ENCODE measurements at places on chromosomes 13 and 19.

DNA sequence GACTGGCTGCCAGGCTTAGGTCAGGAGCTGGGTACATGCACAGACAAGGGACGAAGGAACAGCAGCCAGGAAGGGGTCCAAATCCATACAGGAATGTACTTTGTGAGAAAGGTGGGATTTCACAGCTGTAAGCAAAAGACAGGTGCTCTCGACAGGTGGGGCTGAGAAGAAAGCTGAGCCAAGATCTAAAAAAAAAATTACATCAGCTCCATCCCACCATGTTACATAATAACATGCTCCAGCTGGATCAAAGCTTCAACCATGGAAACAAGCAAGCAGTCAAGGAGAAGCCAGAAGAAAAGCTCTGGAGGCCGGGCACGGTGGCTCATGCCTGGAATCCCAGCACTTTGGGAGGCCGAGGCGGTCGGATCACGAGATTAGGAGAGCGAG lies 8.0 kb downstream of the UBXN6 start:
- DNase-seq, result no peak

- DNase-seq, result no peak
These were observed 465.1 kb upstream of the PCDH20 start for GRCh38 chr13:61880578-61881283.

- DNase-seq, result no peak
These were observed 14.0 kb downstream of the CD70 start for GRCh38 chr19:6576869-6577475.

DNA sequence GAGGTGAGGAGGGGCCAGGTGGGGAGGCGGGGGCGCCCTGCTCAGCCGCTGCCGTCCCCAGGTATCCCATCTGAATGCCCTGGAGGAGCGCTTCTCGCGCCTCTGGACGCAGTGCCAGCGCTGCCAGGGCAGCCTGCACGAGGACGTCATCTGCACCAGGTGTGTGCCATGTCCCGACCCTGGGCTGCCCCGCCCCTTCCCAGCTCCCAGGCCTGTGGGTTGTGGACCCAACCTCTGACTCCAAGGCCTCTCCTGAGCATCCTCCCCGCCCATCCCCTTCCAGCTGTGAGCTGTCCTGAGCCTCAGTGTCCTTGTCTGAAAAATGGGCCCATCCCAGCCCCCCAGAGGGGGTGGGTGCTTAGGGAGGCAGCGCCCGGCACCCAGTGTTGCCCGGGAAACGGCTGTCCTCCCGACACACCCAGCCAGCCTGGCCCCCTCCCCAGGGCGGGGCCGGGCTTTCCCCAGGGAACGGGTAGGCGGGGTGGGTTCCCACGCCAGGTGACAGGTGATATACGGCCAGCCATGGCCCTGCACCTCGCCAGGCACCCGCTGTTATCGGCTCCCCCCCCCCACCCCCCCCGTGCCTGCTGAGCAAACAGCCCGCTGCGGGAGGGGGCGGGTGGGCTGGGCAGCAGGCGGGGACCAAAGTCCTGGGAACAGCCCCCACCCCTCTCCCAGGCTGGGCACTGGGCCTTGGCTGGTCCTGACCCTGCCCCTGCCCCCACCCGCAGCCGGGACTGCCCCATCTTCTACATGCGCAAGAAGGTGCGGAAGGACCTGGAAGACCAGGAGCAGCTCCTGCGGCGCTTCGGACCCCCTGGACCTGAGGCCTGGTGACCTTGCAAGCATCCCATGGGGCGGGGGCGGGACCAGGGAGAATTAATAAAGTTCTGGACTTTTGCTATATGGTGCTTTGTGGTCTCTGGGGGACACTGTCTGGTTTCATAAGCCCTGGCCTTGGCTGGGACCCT lies 1.3 kb upstream of the SPIB start:
- no peak for DNase-seq

DNA sequence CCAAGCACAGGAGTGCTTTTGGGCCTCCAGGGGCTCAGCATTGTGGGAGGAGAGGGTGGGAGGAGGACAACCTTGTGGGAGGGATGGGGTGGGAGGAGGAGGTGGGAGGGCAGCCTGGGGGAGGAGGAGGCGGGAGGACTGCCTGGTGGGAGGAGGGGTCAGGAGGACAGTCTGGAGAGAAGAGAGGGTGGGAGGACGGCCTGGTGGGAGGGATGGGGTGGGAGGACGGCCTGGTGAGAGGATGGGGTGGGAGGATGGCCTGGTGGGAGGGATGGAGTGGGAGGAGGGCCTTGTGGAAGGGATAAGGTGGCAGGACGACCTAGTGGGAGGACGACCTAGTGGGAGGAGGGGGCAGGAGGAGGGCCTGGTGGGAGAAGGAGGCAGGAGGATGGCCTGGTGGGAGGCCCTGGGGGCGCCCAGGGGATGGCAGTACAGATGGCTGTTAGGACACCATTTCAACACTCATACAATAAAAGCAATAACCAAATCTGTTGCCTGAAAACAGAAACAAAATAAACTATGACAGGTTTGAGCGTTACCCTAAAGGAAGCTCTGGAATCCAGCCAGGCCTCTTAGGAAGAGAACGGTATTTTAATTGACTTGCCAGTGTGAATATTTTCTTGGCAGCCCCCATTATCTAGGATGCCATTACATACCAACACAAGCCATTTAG lies 63.7 kb downstream of the CRYL1 start:
- no peak for DNase-seq

DNA sequence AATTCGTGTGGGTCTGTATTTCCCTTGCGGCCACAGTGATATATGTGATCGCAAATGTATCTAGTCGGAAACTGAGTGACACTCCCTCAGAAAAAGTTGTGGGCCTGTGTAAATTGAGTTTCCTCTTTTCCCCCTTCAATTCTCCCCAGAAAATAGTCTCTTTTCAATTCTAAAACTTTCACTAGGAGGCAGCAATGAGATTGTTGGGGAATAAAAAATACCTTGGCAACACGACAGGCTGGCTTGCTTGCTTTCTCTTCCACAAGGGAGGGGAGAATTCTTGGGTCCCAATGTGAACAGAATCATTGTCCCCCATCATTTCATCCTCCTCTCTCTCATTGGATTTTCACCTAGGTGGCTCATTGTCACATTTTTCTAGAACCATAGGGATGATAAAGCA lies 3.7 kb upstream of the SOX21 start:
- no peak for DNase-seq

GRCh38 chr13:52837850-52838249 lies 10.6 kb downstream of the PCDH8 start:
- no peak for DNase-seq

GRCh38 chr19:29098863-29099481 lies 114.0 kb downstream of the UQCRFS1 start:
- no peak for DNase-seq

DNA sequence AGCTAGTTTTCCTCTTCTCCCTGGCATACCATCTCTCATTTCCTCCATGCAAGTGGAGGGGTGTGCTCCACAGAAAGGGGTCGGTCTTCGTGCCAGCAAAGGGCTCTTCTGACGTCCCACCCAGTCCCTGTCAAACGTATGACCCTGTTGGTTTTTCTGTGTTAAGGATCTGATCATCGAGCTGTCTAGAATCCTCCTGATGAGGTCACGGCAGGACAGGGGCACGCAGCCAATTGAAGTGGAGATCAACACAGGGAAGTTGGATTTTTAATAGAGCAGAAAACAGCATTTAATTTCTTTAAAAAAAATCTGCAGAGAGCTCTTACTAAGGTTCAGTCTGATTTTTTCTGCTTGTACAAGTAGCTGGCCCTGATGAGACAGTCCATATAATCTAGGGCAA lies 339.4 kb downstream of the TEX29 start:
- no peak for DNase-seq

- DNase-seq, result no peak
These were observed 16.1 kb upstream of the TTYH1 start for GRCh38 chr19:54399189-54399588.

DNA sequence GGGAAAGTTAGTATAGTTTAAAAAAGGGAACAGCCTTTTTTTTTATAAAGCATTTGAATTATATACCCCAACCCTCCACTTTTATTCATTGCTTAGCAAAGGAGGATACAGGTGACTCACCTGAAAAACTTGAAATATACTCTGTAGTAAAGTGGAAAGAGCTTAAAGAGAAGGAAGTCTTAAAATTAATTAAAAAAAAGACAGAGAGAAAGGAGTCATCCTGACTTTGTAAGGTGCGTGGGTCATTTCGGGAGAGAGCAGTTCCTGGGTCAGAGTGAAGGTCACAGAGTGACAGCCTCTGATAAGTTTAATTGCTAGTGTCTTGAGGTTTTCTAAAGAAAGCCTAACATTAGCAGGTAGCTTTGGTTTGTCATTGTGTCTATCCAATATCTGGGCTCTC lies 310.3 kb downstream of the KLF5 start:
- no peak for DNase-seq

- no peak for DNase-seq
These were observed 30.9 kb upstream of the CXCL17 start for GRCh38 chr19:42473686-42474085.

DNA sequence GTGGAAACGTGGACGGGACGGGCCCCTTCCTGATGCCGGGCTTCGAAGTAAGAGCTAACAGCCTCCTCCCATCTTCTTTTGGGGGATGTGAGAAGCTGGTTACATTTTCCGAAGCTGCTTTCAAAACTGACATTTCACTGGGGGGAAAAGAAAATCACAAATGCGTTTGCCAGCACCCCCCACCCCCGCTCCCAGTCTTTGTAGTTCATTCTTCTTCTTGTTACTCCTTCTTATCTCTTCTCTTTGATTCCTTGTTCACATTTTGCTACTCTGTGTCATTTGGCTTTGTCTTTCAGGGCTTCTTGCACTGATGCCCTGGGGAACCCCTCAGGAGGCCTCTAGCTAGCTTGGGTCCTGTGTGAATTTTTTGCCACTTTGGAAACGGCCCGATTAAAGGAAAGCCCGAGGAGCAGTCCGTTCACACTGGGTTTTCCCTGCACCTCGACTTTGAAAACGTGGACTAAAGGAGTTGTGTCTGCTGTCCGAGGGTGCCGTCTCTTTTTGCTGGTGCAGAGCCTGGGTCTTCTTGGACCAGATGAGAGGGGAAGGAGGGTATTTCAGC lies 1.3 kb downstream of the CARM1 start:
- no peak for DNase-seq

GRCh38 chr19:39906283-39906682 lies 28.2 kb downstream of the FCGBP start:
- DNase-seq, result no peak

GRCh38 chr19:42274065-42274682 lies 5.1 kb downstream of the CIC start:
- no peak for DNase-seq

GRCh38 chr19:41144403-41144802 lies 30.2 kb downstream of the CYP2F1 start:
- peak; percentile 84 for DNase-seq

DNA sequence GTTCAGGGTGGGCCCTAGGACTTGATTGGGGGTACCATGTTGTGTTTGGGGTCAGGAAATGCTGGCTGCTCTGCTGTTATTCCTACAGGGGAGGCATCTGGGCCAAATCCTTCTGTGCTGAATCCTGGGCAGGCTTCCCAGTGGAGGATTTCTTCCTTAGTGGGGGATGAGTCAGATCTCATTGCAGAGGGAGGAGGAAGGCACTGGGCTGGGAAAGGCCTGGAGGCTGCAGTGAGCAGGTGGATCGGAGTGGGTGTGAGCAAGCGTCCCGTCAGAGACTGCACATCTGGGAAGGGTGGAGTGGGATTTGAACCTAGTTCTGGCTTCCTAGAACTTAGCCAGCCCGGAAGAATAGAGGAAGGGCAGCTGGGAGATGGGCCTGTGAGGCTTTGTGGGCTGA lies 11.5 kb downstream of the CCDC124 start:
- DNase-seq, result no peak

GRCh38 chr19:19595171-19595701 lies 23.3 kb downstream of the PBX4 start:
- peak; percentile 26 for DNase-seq

- DNase-seq, result no peak
These were observed 143.4 kb downstream of the CYSLTR2 start for GRCh38 chr13:48797127-48797526.

DNA sequence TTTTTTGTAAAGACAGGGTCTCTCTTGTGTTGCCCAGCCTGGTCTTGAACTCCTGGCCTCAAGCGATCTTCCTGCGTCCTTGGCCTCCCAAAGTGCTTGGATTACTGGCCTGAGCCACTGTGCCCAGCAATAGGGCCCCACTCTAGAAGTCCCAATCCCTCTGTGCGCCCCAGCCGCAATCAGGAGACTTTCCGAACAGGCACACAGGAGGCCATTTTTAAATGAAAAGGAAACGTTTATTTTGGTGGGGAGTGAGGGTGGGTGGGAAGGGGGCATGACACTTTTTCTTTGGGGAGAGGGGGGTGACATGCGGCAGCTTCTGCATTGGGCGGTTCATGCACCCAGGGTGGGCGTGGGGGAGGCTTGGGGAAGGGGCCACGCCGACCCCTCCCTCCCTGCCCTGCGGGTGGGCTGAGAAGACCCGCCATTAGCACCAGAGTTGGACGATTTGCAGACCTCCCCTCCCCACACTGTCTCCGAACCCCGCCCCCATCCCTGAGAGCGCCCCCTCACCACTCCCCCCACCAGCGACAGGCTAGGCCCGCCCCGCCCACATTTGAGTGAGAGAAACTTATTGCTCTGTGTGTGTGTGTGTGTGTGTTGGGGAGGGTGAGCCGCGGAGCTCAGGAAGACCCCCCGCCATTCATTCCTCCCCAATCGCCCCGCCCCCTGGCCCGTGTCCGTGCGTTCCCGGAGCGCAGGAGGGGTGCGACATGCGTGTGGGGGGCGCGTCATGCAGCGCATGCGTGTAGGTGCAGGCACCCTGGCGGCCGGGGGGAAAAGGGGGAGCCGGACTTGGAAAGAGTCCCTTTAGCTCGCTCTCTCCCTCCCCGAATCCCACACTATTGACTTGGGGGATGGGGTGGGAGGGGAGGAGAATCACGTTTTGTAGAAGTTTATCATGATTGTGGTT lies 17.2 kb downstream of the KCNC3 start:
- no peak for DNase-seq

DNA sequence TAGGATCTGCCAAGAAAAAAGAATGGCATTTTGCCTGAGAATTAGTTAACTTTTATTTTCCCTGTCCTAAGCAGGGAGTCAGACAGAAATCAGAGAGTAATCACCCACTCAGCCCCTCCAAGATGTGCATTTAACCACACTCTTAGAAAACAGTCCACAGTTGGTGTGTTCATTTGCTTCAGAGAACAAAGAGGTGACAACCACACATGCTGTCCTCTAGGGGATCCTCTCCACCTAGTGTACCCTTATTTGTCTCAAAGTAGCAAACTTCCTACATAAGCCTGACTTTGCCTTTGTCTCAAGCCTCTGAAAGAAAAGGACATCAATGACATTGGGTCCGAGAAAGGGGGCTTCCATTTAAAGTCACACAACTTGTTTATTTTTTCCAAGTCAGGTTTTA lies 107.0 kb upstream of the RFC3 start:
- DNase-seq, result no peak

GRCh38 chr13:98648686-98649085 lies 71.8 kb upstream of the STK24 start:
- no peak for DNase-seq

- DNase-seq, result no peak
These were observed 48.7 kb upstream of the PCCA start for GRCh38 chr13:100040196-100040595.
